RCC 7860 (cell line): ENCODE measurements at places on chromosomes 6 and 20.

DNA sequence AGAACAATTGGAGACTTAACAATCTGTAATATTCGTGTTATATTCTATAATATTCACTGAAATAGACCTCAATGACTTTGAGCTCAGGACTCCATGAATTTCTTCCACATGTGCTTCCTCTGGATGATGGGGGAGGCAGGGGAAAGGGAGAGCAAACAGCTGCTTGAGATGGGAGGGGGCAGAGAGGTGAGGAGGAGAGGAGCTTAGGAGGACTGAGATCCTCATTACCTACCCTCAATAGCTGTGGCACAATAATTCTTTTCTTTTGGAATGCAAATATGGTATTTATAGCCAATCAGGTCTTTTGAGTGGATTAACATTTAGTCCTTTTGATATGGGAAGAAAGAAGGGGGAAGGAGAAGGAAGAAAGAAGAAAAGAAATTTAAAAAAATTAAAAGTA is 64.1 kb upstream of the ZNF217 start:
- no peak for DNase-seq

- DNase-seq: no peak
These were observed 42.1 kb upstream of the SLC22A3 start for GRCh38 chr6:160305926-160306713.

- no peak for DNase-seq
These were observed 128.0 kb downstream of the PHACTR1 start for GRCh38 chr6:12844284-12845223.

DNA sequence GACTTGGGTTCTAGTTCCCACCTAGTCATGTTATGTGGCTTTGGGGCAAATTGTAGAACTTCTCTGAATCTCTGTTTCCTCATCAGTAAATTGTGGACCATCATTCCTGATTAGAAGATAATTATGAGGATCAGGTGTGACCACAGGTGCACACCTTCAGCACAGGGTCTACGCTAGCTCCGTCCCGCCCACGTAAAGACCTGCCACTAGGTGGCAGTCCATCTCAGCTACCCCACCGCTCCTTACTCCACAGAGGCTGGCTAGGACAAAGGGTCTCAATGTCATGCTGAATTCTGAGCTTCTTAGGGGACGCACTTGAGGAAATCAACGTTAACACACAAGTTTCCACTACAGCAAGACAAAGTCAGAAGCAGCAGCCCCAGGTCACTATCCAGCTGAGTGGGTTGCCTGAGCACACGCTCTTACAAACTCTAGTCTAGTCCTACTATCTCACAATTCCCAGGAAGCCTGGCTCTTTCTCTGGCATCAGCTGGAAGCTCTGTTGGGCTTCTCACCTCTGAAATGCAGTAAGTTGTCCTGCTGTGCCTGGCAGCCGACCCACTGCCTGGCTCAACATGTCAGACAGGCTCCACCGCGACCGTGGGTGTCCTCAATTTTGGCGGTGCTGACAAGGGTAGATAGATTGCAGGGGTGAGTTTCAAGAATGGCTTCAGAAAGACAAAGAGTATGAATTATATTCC is 2.0 kb upstream of the PLCG1 start:
- peak; percentile 20 for DNase-seq

- DNase-seq: peak; percentile 76
These were observed 26.0 kb downstream of the SDCBP2 start for GRCh38 chr20:1302685-1303541.

GRCh38 chr20:44208770-44209169 is 1.8 kb downstream of the OSER1 start:
- DNase-seq: no peak
